Stimulated activated CD8-positive, alpha-beta memory T cell treated with anti-CD3 and anti-CD28 coated beads, Interleukin-7, amount 100 ng/mL, for 1 hour (primary cell): ENCODE measurements at places on chromosomes 2 and 18.

GRCh38 chr2:65017335-65017734, 28.1 kb downstream of the SLC1A4 start:
- DNase-seq: no peak

DNA sequence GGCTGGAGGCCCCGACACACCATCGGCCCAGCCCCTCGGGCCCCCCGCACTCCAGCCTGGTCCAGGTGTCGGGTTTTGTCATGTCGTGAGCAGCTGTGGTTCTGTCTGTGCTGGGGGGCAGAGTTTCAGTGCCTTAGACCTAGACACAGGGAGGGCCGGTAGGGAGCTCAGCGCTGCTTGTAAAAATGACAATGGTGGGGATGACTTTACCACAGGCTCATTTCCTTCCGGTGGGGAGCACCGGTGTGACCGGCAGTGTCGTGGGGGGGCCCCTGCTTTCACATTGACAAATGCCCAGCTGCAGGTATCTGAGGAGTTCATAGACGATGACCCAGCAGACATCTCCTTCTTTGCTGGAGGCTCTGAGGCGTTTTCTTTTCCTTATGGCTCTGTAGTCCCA, 66.9 kb downstream of the STK25 start:
- DNase-seq: no peak

DNA sequence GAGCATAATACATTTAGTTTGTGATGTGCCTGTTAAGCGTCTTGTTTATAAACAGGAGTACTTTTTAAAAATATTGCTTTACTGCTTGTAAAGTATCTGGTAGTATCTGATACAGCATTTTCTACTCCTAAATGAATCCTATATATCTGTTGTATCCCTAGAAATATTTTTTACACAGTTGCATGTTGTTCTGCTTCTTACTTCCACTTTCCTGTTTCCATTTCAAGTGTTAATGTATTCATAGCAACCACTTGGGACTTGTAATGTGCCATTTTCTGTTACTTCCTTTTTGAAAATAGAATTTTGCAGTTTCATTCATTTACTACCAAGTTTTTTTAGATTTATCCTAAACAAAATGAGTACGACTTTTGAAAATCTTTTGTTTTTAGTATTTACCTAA, 24.9 kb downstream of the CCNT2 start:
- DNase-seq: no peak

DNA sequence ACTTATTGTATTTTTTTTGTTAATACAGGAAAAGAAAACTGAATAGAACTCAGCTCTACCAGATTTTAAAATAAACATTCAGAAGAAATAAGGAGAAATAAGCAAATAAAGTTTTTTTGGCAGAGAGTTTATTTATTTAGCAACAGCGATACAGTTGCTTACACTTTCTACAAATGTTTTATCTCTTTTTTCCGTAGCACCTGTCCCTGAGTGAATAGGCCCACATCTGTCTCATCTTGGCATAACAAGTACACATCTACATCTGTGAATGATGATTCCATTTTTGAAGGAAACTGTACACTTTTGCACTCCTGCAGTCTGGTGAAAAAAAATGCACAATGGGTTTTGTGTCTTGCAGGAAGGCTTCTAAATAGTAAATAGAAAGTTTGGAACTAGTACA, 783.6 kb upstream of the ZEB2 start:
- DNase-seq: no peak

DNA sequence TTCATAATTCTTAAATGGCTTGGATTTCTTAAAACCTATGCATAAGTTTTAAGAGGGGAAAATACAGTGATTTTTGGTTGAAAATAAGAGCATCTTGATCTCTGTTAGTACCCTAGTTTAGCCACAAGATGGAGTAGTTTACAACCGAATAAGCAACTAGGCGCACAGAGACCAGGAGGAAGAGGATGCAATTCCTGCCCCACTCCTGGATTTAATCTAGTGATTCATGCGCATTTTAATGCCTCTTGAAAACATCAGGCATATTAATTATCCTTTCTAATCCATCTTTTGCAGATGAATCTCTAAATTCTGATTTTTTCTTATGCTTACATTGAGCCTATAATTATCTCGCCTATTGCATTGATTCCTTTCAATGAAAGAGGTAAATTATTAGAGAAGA, 76.7 kb downstream of the MRPS9 start:
- no peak for DNase-seq

DNA sequence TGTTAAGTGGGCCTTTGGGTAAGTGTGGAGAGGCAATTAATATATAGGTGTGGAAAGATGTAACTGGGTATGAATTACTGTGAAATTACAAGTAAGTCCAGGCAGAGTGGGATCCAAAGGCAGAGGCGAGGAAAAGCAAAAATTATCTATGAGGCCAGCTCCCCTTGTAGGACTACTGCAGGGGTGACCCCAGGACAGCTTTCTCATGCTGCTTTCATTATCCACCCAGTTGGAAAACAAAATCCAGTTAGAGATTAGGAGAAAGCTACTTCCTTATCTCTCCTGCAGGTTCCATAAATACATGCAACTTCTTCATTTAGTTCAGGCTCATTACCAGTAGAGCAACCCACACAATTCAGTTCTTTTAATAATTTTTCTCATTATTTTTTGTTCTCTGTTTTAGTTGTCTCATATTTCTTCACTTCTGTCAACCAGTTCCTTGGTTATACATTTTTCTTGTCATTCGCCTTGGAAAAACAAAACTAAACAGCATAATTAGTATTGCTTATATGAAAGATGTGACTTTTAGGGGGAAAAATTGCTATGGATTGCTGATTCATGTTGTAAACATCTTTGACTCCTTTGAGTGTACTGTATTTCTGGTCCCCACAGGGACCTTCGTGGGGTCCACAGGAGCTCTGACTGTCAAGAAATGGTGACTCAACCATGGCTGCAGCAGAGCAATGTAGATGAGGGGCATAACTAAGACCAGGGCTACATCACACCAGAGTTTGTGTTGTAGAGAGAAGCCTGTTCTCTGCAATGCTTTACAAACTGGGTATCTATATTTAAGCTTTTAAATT, 110.4 kb upstream of the PARD3B start:
- DNase-seq: no peak

- no peak for DNase-seq
These were observed 761.2 kb upstream of the ACVR2A start for GRCh38 chr2:147083664-147084063.

GRCh38 chr2:36134281-36134680, 221.3 kb upstream of the CRIM1 start:
- no peak for DNase-seq
